ENCODE measurements at places on chromosomes 2 and 18.

DNA sequence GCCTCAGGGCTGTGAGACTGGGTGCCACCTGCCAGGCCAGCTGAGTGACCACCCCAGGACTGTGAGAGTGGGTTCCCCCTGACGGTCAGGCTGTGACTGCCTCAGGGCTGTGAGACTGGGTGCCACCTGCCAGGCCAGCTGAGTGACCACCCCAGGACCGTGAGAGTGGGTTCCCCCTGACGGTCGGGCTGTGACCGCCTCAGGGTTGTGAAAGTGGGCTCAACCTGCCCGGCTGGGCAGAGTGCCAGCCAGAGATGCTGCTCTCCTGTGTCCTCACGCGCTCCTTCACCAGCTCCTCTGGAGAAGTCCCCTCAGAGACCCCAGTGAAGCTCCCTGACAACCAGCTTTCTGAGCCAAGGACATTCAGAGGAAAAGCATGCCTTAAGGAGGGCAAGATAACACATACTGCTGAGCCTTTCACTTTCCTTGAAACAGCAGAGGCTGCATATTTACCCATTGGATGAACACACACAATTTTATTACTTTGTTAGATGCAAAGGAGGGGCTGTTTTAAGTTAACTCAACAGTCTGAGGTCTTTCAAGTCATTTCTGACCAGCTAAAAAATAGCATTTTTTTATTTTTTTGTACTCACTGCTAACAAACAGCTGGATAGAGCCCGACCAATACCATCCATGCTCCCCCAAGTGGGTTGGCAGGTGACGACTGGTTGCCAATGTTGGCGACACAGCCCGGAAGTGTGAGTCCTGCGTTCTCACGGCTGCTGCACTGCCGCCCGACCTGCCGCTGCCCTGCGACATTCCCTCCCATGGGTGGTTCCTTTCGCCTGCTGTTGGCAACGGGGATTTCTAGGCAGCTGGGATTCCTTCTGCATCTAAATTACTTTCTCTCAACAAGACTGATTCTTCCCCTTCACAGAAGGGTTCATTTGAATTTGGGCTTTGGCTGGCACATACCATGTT lies 70.7 kb downstream of the NDUFA10 start:
- DNase-seq = no peak
- no peaks in the 10 kb centered on the region for H3K4me1 ChIP-seq
- peaks cover 7% of the 10 kb centered on the region for H3K36me3 ChIP-seq
- H3K27me3 ChIP-seq = no peaks in the 10 kb centered on the region
- H3K27ac ChIP-seq = no peak overlapping the region
- no peak overlapping the region for H3K4me3 ChIP-seq

DNA sequence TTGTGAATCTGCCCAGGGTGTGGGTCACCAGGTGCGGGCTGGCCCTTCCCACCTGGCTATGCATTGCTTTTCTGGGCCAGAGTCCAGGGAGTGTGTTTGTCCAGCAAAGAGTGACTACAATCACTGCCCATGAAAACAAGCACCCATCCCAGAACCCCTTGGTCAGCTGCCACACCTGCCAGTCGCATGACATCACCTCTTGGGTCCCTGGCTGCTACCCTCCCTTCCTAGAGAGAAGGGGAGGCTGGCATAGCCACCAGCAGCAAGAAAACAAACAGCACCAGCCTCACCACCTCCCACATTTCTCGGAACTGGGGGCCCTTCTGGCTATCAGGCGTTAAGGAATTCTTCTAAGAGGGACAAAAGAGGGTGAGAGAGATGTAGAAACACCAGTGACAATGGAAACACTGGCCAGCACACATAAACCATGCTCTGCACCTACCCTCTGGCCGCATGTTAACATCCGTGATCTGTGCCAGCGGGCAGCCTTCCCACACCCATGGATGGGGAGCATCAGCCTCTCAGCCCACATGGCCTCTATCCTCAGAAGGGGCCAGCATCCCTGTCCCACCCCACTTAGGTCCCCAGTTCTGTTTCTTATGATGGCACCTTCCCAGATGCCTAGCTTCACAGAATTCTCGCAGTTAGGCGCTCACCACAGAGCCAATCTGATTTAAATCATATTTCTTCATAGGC lies 109.7 kb upstream of the GLI2 start:
- H3K4me1 ChIP-seq = no peaks in the 10 kb centered on the region
- no peak overlapping the region for H3K27ac ChIP-seq
- H3K27me3 ChIP-seq = peaks cover 8% of the 10 kb centered on the region
- no peak for DNase-seq
- no peak overlapping the region for H3K4me3 ChIP-seq
- no peaks in the 10 kb centered on the region for H3K36me3 ChIP-seq

DNA sequence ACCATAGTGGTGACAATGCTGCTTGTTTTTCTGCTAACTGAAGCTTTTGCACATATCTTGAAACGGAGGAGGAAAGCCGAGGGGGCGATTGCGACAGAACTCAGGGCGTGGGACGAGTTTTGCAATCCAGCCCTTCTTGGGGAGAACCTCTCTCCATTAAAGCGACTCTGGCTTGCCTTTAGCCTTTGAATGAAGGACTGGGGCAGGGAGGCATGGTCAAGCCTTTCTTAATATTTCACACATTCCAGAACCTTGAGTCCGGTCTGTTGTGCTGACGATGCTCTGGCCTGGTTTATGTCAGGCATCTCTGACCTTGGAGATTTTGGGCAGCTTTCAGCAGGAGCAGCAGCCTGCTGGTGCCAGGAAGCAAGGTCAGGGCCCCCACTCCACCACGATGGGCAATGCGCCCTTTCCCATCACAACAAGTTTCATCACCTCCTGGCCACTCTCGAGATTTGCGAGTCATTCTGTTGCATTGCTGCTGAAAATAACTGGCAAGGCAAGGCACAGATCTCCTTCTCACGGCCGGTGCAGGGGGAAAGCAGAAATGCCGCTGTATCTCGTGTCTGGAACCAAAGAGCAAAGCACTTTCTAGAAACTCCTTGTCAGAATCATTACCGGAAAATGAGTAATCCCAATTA lies 10.8 kb downstream of the EMILIN2 start:
- peaks cover 23% of the 10 kb centered on the region for H3K27me3 ChIP-seq
- peaks cover 2% of the 10 kb centered on the region for H3K36me3 ChIP-seq
- H3K4me1 ChIP-seq = peaks cover 12% of the 10 kb centered on the region
- no peak overlapping the region for H3K4me3 ChIP-seq
- no peak overlapping the region for H3K27ac ChIP-seq
- DNase-seq = no peak

GRCh38 chr2:43325107-43325811 lies 98.9 kb upstream of the ZFP36L2 start:
- H3K27ac ChIP-seq = no peak overlapping the region
- H3K36me3 ChIP-seq = peaks cover 18% of the 10 kb centered on the region
- no peaks in the 10 kb centered on the region for H3K27me3 ChIP-seq
- DNase-seq = no peak
- H3K4me3 ChIP-seq = no peak overlapping the region

DNA sequence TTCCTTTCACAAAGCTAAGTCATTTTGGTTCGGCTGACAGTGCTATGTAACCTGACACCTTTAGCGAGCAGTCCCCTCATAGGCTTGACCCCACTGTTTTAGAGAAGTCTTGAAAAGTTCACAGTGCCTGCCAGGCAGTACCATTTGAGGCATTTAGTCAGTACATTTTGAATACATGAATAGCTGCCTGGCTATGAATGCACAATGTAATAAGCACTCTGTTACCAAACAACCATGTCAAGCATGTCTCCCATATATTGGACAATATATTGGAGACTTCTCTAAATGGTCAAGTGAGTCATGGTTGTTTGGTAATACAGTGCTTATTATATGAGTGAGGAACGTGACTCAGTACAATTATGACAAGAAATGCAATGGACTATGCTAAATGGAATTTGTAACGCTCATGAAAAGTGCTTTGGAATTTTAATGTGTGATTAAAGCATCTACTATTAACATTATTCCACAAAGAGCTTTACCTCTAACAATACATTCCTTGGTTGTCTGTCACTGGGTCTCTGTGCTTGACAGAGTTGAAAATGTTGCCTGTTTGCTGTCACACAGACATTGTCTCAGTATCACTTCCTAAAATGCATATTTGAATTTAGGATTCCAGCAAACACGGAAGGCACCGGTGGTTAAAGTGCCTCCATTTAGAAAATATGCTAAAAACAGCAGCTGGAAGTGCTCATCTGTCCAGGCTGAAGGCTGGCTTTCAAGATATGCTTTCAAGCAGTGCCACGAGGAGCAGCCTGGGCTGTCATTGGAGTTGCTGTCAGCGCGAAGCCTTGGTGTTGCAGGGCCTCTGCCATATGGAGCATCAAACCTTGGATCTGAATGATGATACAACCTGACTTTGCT lies 458.6 kb downstream of the FBXO15 start:
- no peak overlapping the region for H3K4me3 ChIP-seq
- H3K36me3 ChIP-seq = no peaks in the 10 kb centered on the region
- H3K4me1 ChIP-seq = no peaks in the 10 kb centered on the region
- H3K27ac ChIP-seq = no peak overlapping the region

DNA sequence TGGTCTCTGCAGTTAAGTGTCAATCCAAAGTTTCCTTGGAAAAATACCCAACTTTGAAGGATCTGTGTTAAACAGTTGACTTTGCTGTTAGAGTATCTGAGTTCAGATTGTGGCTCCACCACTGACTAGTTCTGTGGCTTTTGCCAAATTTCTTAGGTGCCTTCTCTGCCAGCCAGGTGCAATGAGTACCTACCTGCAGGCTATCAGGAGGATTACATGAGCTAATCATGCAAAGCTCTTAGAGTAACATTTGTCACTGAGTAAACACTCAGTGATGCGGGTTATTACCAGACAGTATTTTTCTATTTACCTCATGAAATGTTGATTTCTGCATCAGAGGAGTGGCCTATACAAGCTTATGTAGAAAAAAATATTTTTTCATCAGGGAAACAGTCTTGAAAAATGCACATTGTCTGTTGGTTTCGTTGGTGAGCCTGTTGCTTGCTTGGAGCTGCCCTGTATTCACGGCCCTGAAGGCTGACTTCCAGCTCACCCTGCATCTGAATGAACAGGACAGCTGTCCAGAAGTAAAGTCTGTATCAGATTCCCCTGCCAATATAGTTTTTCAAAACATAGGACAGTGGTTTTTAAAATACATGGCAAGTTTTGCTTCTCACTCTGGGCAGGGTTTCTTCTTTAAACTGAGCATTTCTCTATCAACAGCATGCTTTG lies 235.1 kb downstream of the CDCA7 start:
- H3K4me1 ChIP-seq = no peaks in the 10 kb centered on the region
- no peak for DNase-seq
- H3K27me3 ChIP-seq = peaks cover 4% of the 10 kb centered on the region
- H3K4me3 ChIP-seq = no peak overlapping the region
- no peaks in the 10 kb centered on the region for H3K36me3 ChIP-seq

DNA sequence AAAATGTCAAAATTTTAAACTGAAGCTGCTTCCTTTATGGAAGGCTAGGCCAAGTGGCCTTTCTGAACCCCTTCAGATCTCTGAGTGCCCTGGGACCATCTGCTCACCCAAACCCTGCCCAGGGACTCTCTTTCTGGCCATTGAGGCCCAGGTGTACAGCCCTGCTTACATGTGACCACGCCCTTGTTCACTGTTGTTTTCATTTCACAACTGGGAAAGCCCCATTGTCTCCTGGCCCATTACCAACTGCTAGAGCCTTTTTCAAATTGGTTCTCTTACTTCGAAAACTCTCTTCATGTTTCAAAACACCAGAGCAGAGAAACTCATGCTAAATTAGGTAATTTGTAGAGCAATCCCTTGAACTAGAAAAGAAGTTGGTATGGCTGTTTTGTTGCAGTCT lies 219.5 kb upstream of the TANK start:
- peaks cover 8% of the 10 kb centered on the region for H3K4me1 ChIP-seq
- no peaks in the 10 kb centered on the region for H3K36me3 ChIP-seq

GRCh38 chr2:726169-726568 lies 49.0 kb upstream of the TMEM18 start:
- H3K4me3 ChIP-seq = no peak overlapping the region
- peaks cover 9% of the 10 kb centered on the region for H3K27me3 ChIP-seq

- DNase-seq = no peak
- H3K36me3 ChIP-seq = no peaks in the 10 kb centered on the region
- H3K4me1 ChIP-seq = peaks cover 20% of the 10 kb centered on the region
- no peak overlapping the region for H3K27ac ChIP-seq
Observed at GRCh38 chr2:206526416-206526815, 83.1 kb downstream of the ADAM23 start.

DNA sequence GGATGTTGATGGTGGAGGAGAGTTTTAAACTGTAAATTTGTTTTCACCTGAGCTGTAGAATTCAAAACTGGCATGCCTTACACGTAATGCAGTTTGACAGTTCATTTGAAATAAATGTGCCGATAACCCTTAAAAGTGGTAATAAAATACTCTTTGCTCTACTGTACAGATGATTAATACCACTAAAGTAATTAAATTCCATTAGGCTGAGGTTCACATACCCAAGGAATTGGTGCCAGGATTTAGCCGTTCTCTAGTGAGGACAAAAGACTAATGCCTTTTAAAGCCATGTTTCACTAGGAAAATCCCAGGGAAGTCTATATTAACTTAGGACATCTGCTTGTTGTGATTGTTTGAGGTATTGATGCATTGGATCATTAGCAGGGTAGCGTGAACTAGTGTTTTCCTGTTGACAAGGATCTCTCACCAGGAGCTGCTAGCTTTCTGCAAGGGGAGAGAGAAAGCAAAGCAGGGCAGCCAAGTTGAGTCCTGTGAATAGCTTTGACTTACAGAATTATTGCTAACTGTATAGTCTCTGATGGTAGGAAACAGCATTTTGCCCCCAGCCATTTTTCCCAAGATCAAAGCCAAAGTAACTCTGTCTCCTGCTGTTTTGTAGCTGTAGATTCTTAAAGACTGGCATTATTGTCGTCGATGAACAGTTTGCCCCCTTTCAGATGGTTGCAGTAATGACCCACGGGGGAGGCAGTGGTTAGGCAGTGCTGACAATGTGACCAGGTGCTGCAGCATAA lies 280.9 kb upstream of the FANCL start:
- H3K27me3 ChIP-seq = no peaks in the 10 kb centered on the region
- H3K36me3 ChIP-seq = no peaks in the 10 kb centered on the region
- no peak overlapping the region for H3K27ac ChIP-seq
- DNase-seq = no peak
- H3K4me1 ChIP-seq = no peaks in the 10 kb centered on the region

DNA sequence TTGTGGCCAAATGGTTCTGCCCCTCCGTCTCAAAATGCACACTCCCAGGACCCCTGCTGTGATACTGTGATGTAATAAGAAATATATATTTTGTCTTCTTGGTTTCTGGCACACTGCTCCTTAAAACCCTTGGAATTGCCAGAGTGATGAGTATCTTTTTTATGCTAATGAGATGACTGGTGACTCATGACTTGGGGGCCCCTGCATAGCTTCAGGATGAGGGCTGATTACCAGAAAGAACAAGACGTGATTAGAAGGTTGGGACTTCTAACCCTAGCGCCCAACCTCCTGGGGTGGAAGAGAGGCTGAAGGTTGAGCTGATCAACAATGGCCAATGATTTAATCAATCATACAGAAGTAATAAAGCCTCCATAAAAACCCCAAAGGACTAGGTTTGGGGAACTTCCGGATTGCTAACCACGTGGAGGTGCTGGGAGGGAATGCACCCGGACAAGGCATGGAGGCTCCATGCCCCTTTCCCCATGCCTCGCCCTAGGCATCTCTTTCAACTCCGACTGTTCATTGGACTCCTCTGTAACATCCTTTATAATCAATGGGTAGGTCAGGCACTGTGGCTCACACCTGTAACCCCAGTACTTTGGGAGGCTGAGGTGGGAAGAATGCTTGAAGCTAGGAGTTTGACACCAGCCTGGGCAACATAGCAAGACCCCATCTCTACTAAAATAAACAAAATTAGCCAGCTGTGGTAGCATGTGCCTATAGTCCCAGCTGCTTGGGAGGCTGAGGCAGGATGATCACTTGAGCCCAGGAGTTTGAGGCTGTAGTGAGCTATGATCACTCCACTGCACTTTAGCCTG lies 89.1 kb downstream of the HS1BP3 start:
- no peaks in the 10 kb centered on the region for H3K36me3 ChIP-seq
- peaks cover 55% of the 10 kb centered on the region for H3K27me3 ChIP-seq
- no peak for DNase-seq
- H3K4me3 ChIP-seq = no peak overlapping the region
